ENCODE measurements at places on chromosomes 2 and 18. TPM values are rescaled to one million over a fixed set of nuclear protein-coding genes. Genes with fewer than 3 reads are reported as not detected.

GRCh38 chr2:237316339-237316738 lies 97.6 kb downstream of the COL6A3 start:
- H3K4me3 ChIP-seq, result no peak overlapping the region
- H3K27ac ChIP-seq, result peak overlapping the region; percentile 9
- no peak for DNase-seq
- peaks cover 30% of the 10 kb centered on the region for H3K4me1 ChIP-seq

- no peak overlapping the region for H3K4me3 ChIP-seq
- peaks cover 2% of the 10 kb centered on the region for H3K4me1 ChIP-seq
- no peak overlapping the region for H3K27ac ChIP-seq
- H3K36me3 ChIP-seq, result peaks cover 52% of the 10 kb centered on the region
- DNase-seq, result peak; percentile 49
Measured at GRCh38 chr2:238082827-238083226, 17.3 kb upstream of the ESPNL start.

DNA sequence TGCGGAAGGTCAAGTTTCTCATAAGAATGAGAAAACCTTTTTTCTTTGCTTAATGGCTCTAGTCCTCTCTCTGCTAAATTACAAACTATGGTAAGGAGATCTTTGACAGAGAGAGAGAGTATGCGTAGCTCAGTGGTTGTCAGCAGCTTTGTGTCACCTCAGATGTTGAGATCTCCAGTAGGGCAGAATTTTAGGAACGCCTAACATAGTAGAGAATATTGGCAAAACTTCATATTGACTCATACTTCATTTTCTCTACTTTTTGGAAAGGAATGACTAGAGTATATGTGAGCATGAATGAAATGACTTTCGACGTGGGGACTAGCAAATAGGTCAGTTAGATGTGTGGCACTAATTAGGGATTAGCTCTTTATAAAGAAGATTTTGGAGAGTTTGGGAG lies 64.0 kb downstream of the WDR7 start:
- no peak for DNase-seq
- peaks cover 5% of the 10 kb centered on the region for H3K36me3 ChIP-seq
- H3K4me3 ChIP-seq, result no peak overlapping the region

GRCh38 chr2:173407646-173408045 lies 53.0 kb downstream of the CDCA7 start:
- no peaks in the 10 kb centered on the region for H3K4me1 ChIP-seq
- DNase-seq, result no peak
- no peak overlapping the region for H3K27ac ChIP-seq
- H3K4me3 ChIP-seq, result no peak overlapping the region
- H3K36me3 ChIP-seq, result no peaks in the 10 kb centered on the region
- peaks cover 17% of the 10 kb centered on the region for H3K27me3 ChIP-seq

DNA sequence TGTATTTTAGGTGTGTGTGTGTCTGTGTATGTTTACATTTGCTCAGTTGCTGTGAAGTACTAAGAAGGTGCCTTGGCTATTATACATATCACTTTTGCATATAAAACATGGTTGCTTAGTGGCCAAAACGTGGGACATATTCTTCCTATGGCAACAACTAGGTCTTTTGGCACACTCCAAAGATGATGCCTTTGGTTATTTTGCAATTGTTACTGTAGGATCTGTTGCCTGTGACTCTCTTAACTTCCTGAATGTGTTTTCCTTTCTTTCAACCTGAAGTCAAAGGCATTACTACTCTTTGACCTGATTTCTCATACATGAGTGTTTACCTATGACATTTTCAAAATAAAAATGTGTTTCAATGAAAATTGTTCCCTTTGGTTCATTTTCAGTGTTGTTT lies 160.5 kb downstream of the UBE2E3 start:
- H3K27me3 ChIP-seq, result no peaks in the 10 kb centered on the region
- DNase-seq, result no peak
- H3K4me3 ChIP-seq, result no peak overlapping the region
- H3K36me3 ChIP-seq, result peaks cover 2% of the 10 kb centered on the region

C2orf81 gene
- 2.4 TPM for total RNA-seq

SLC11A1 gene
- total RNA-seq, result 0.21 TPM

ZC3H6 gene
- total RNA-seq, result 8.2 TPM

DNA sequence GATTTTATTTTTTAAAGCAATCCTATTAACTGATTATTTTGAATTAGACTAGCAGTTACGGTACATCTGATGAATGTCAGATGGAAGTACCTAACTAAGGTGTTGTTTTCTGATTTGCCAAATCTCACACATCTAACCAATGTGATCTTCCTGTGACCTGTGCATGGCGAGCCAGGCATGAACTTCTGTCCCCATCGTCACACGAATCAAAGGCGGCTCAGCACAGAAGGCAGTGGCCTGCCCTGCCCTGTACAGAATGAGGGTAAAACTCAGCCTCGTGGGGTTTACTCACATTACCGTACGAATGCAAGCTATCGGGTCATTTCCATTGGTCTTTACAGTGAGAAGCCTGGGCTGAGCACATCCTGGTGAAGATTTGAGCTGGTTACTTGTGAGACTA lies 87.3 kb downstream of the WDSUB1 start:
- no peak for DNase-seq
- H3K4me3 ChIP-seq, result no peak overlapping the region
- H3K4me1 ChIP-seq, result peaks cover 12% of the 10 kb centered on the region

Data from osteocyte (in vitro differentiated cells).